Anterior cingulate cortex (tissue), 58 donors: ENCODE measurements at places on chromosomes 12 and 14.
A peak's percentile ranks its signal among the peaks of the same experiment; 100 is the strongest.

DNA sequence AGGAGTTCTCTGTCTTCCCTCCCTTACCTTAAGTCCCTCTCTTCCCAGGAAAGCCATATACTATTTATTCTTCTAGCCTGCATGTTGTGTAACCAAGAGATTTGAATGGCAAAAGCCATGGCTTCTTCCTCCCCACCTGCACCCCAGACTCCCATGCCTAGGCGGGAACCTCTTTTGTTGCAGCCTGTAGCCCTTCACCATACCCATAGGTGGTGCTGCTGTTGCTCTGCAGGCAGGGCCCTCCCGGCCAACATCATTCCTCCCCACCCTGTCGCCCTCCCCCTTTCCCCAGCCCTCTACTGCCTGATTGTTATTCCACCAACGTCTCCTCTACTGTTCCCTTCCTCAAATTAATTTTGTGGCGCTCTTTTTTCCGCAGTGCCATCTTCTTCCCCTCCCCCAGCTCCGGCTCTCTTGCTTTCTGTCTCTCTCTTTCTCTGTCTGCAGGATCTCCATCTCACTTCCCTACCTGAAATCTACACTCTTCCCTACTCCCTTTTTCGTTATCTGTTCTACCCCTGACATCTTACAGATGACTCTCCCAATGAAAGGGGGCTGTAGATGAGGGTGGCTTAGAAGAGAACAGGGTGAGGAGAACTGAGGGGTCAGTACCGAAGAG, 13.8 kb downstream of the NGDN start:
- peak; percentile 79 for DNase-seq

DNA sequence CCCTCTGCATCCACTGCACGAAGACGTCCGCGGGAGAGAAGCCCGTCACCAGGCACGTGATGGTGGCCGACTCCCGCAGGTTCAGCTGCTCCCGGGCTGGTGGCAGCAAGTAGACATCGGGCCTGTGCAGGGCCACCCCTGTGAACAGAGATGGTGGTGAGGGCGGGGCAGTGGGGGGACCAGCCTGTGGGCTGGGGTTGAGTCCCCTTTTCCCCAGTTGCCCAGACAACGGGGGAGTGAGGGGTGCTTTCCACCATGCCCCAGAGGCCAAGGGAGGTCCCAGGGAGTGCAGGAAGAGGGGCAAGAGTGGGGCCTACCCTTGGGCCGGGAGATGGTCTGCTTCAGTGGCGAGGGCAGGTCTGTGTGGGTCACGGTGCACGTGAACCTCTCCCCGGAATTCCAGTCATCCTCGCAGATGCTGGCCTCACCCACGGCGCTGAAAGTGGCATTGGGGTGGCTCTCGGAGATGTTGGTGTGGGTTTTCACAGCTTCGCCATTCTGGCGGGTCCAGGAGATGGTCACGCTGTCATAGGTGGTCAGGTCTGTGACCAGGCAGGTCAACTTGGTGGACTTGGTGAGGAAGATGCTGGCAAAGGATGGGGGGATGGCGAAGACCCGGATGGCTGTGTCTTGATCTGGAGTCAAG, 328.3 kb downstream of the TMEM121 start:
- DNase-seq: no peak

DNA sequence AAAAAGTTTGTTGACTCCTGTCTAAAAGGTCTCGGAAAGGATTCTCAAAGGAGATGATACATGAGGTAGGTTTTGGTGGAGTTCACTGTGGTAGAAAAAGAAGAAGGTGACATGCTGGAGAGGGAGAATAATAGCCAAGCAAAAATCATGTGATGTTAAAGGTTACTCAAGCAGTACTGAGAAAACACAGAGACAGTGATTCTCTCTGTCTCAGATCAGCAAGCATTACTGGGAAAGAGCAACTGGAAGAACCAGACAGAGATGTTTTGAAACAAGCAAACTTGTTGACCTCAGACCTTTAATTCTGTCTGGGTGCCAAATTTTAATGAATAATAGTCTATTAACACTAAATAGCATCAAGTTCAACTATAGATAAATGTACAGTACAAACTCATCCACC, 183.5 kb upstream of the PLEKHG7 start:
- no peak for DNase-seq

DNA sequence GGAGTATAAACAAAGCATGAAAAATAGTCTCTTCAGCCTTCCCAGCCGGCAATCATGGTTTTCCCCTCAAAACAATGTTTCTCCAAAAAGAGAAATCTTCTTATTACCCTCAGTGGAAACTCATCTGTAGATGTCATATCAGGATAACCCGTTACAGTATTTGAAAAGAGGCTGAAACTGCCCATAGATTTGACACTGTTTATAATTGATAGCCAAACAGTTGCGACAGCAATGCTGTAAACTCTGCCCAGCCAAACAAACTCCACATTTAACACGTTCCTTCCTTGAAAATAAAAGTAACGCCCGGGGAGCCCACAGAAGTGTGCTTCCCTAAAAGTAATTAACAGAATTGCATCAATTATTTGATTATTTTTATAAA, 201.3 kb upstream of the FOXN3 start:
- no peak for DNase-seq

GRCh38 chr14:78314484-78314883, 144.3 kb downstream of the NRXN3 start:
- DNase-seq: no peak

- DNase-seq: no peak
Measured at GRCh38 chr14:97946240-97946639, 1149.1 kb downstream of the VRK1 start.

DNA sequence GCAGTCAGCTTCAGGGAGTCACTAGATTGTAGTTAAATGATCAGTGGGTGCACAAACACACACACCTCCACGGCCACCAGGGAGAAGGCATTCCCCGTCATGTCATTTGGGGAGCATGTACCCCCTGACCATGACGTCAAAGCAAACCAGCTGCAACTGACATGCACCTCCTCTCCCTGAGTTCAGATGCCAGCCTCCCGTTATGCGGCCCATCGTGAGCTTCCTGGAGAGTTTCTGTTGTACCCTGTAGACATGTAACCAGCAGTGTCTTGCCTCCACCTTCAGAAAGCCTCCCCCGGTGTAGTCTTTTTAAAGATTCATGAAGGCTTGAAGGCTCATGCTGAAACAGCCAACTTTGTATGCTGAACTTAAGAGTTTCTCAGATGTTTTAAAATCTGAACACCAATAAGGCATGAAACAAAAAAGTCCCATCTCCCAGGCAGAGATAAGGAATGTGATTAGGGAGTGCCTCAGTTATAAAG, 54.8 kb downstream of the FNTB start:
- DNase-seq: no peak

GRCh38 chr12:53065975-53066931, 12.9 kb downstream of the SPRYD3 start:
- DNase-seq: no peak

DNA sequence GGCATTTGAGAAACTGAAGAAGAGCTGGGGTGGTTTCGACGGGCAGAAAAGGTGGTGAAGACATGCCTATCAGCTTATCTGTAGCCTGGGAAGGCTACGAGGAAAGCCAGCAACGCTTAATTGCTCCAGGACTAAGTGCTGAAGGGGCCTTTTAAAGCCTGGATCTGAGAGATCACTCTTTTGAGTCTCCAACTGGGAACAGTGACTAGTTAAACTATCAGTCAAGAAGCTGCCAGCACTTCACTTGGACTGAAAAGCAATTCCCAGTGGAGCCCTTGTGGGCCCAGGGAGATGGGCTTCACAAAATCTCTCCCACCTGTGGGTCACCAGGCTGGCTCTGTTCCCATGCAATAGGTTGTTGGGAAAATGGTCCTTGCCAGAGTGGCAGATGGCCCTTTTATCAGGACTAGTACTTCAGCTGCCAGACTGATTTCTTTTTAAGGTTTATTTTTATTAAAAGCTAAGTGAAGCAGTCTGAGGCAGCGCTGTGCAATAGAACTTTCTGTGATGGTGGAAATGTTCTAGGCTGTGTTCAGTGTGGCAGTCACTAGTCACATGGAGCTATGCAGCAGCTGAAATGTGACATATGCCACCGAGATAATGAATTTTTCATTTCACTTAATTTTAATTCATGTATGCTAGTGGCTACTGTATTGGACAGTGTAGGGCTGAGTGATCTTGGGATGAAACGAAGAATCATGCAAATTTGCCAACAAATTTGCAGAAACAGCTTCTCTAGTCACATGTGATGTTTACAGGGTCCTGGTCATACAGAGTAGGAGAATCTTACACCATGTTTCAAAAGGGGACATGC, 276.8 kb downstream of the PCNX1 start:
- DNase-seq: no peak
